ENCODE measurements at places on chromosomes 11 and 22.

DNA sequence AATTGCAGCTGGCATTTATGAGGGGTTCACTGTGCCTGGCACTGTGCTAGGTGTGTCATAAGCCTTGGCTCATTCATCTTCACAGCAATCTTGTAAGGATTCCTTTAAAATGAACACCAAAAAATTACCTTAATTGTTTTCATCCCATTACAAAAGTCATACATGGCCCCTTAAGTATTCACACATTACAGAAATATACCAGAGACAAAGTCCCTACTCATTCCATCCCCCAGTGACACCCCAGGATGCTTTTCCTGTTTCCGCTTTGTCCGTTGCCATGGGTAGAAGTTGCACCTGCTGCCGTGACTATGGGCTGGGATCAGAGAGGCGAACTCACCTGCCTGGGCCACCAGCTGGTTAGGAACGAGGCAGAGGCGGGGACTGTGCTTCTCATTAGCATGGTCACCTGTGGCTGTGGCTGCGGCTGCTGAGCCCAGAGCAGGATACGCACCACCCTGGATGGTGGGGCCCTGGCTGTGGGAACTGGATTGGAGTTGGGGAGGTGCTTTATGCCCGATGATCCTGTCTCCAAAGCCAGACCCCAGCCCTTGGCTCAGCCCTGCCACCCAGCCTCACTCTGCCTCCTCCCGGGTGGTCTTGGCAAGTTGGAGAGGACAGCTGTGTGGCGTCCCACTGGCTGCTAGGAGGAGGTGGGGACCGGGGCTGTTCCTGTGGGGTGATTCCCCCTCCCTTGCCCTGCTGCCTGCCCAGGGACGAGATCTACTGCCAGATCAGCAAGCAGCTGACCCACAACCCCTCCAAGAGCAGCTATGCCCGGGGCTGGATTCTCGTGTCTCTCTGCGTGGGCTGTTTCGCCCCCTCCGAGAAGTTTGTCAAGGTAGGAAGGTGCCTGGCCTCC is 60.8 kb downstream of the MYO7A start:
- no peak for DNase-seq

DNA sequence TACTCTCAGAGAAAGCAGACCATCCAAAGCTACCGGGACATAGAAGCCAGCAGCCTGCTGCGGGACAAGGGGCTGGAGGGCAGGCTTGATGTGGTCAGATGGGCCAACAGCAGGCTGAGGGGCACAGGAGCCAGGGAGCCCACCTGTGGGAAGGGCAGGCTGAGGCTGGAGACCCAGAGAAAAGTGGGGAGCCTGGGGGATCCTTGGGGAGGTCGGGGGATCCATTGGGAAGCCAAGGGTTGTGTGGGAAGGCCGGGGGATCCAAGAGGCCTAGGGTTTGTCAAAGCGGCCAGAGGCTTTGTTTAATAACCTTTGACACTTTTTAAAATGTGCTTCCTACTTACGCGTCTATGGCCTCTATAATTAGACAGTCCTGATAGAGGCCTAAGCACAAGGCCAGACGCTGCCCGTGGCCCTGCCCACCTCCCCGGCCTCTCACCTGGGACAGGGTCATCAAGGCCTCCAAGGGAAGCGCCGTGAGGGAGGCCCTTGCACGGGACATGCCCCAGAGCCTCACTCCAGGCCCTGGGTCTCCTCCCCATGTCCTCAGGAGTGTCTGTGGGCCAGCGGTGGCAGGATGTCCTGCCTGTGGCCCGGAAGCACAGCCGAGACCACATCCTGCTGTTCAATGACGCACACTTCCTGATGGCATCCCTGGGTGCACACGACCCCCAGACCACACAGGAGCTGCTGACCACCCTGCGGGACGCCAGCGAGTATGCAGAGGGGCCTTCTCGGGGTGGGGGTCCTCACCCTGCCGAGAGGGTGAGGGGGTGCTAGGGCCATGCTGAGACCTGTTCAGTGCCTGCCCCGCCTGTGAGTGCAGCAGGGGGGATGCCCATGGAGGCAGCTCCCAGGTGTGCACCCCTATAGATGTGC is 8.6 kb upstream of the GTSE1 start:
- DNase-seq = no peak

GRCh38 chr11:6200975-6201374 is 2.0 kb downstream of the OR52W1 start:
- DNase-seq = no peak

GRCh38 chr11:77244277-77245027 is 57.0 kb downstream of the GDPD4 start:
- DNase-seq = no peak

DNA sequence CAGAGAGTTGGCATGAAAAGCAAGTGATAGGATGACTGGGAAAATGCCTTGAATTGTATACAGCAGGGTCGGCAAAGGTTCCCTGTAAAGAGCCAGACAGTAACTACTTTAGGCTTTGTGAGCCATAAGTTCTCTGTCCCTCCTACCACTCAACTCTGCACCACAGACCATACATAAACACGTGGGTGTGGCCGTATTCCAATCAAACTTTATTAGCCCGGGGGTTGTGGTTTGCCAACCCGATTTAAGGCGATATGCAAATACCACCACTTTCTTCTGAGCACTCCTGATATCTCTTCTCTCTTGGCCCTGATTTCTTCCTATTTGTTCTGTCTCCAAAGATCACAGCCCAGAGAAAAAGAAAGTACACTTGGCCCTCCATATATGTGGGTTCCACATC is 87.5 kb downstream of the MN1 start:
- no peak for DNase-seq

DNA sequence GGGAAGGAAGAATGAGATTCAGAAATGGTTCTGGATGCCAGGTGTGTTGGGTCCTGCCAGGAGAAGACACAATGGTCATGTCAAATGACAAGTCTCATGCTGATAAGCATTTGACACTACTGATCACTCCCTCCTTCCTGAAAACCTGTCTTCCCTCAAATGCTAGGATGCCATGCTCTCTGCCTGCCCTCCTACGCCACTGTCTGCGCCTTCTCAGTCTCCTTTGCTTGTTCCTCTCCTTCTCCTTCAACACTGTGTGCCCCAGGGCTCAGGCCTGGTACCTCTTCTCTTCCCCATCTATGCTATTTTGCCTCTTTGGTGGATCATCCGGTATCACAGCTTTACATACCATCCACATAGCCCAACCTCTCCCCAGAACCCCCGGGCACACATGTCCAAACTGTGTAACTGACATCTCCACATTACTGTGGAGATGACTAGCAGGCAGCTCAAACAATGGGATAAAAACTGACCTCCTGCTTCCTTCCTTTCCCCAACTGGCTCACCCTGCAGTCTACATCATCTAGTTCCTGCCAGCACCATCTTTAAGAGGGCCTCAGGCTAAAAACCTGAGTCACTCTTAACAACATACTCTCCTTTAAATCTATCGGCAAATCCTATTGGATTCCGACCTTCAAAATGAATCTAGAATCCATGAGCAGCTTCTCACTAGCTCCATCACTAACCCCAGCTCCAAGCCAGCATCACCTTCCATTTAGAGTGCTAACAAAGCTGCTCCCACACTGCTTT is 8.2 kb downstream of the AP1B1 start:
- DNase-seq = no peak

DNA sequence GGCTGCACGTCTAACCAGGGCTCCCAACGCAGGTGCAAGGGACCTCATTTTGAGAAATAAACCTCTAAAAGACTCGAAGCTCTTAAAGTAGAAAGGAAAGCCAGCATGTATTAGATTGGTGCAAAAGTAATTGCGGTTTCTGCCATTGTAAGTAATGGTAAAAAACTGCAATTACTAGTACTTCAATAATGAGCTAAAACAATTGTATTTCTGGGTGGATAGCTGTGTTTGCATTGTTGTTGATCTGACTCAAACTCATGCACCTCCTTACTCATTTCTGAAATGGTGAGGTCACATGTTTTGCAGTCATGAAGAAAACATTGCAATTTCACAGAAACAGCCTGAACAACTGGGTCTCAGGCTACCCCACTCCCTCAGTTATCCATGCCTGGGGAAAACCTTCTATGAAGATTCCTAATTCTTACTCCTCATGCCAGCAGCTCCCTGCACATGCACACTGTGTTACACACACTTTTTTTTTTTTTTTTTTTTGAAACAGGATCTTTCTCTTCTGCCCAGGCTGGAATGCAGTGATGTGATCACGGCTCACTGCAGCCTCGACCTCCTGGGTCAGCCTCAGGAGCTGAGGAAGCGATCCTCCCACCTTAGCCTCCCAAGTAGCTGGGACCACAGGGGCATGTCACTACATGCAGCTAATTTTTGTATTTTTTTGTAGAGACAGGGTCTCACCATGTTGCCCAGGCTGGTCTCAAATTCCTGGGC is 24.6 kb downstream of the VWCE start:
- DNase-seq = no peak

- no peak for DNase-seq
Observed at GRCh38 chr11:95788921-95789505, 569 bp downstream of the FAM76B start.

GRCh38 chr22:39662686-39663052 is 92.1 kb downstream of the CACNA1I start:
- no peak for DNase-seq

DNA sequence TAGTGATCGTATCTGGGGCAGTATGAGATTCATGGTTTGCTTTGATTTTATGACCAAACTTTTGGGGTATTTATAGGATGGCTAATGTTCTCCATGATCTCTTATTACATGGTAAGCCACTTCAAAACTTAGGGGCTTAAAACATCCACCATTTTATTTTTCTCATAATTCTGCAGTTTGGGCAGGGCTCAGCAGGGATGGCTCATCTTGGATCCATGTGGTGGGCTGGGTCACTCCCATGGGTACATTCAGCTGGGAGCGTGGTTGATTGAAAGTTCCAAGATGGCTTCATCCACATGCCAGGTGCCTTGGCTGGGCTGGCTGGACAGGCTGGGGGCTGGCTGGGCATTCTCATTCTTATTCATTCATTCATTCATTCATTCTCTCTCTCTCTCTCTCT is 30.5 kb upstream of the FGF19 start:
- DNase-seq = no peak

- DNase-seq = no peak
Observed at GRCh38 chr11:28072321-28072720, 35.6 kb downstream of the KIF18A start.

- no peak for DNase-seq
Observed at GRCh38 chr11:66951927-66952337, 6.3 kb downstream of the PC start.

- no peak for DNase-seq
Observed at GRCh38 chr11:7418061-7418460, 67.2 kb upstream of the OLFML1 start.

DNA sequence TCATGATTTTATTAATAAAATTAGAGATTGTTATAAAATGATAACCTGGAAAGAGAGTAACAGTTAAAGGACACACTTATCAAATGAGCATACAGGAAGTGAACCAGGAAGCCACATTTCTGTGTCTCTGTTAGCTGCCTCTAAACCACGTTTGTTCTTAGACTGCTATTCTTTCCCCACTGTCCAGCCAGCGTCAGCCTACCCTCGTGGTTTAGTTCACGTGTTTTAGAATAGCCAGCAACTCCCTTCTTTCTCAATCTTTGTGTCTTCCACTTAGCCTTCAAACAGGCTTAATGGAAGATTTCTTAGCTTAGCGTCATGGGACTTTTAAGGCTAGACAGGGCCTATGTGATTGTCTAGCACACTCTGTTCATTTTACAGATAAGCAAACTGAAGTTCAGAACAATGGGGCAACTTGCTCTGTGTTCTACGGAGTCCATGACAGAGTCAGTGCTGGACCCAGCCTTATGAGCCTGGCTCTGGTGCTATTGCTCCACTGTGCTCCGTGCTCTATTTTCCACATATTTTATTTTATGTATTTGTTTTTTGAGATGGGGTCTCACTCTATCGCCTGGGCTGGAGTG is 27.2 kb downstream of the GRAMD1B start:
- no peak for DNase-seq

- no peak for DNase-seq
Observed at GRCh38 chr22:17331690-17332089, 37.6 kb upstream of the CECR2 start.

DNA sequence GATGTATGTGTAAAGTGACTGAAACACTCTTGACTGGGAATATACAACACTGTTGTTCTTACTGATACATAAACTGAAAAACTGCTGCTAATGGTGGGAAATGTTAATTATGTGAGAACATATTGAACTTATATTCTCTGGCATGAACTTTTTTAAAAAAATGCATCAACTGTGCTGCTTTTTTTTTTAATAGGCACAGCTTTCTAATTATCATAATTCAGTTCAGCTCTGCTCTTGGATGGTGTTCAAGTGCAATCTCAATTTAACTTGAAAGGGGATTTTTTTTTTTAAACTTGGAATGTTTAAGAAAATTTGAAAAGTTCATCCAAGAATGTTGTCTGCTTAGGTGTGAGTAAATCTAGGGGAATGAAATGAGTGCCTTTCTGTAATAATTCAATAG is 5.2 kb downstream of the TEAD1 start:
- no peak for DNase-seq

GRCh38 chr11:21892736-21893564 is 299.9 kb upstream of the ANO5 start:
- no peak for DNase-seq

GRCh38 chr11:117045956-117046355 is 52.3 kb downstream of the SIK3 start:
- no peak for DNase-seq

DNA sequence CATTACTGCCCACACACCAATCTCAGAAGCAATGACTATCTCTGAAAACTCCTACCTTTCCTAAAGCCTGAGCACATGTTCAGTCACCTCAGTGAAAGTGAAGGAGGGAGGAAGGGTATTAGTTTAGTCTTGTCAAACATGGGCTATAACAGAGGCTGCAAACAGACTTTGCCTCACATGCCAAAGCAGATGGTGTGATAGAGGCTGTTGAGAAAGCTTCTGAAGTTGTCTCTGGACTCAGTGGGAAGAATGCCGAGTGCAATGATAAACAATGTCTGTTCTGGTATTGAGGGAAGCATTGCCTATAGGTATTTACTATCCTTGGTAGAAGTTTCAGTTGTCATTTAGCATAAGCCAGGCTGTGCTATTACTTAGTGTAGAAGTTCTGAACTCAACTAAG is 314.5 kb upstream of the CCDC90B start:
- DNase-seq = no peak
